ENCODE measurements at places on chromosomes 11 and 22.

DNA sequence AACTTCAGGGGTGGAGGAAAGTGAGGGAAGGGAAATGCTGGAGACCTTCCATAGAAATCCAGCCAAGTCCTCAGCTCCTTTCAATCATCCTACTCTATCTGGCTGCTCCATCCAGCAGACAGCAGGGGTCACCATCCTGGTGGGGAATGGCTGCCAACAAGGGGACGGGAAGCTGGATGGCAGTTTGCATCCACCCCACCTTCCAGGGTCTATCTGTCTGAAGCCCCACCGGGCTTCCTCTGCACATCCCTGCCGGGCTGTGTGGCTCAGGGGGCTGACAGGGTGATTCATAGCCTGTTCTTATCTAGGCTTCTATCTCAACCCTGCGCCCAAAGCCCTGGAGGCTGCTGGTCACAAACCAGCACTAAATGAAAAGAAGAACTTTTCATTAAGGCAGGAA, 1.1 kb downstream of the SYTL2 start:
- no peak for DNase-seq

GRCh38 chr11:75140269-75141138, 10.4 kb upstream of the SLCO2B1 start:
- DNase-seq: peak; percentile 66

DNA sequence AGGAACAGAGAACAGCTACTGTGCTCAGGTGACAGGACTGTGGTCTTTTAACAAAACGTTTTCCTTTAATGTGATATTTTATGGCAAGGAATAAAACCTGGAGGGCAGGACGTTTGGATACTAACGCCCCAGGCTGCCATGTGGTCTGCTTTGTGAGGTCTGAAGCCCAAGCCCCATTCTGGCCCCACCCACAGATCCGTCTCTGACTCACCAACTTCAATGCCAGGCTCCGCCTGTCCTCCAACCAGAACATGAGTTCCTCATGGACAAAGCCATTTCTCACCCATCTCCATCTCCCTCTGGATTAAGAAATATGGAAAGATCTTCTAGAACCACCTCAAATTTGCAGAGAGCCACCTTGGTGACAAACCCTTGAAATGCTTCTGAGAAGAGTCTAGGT, 148.8 kb downstream of the CRYBB2 start:
- DNase-seq: no peak

DNA sequence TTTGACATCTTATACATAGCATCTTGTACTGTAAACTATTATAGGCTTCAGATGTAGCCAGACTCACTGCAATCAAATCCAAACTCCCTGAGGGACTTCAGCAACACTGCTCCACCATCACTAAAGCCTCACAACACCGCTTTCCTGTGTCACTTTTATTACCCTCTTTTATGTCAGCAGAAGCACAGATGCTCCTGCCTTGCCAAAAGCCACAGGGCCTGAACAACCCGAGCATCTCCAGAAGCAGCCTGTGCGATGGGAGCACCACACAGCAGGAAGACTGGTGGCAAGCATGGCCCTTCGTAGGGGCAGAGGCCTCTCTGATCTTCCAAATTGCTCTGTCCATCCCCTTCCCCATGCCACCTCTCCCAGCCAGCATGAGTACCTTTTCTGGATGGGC, 22.9 kb downstream of the TMEM123 start:
- no peak for DNase-seq

DNA sequence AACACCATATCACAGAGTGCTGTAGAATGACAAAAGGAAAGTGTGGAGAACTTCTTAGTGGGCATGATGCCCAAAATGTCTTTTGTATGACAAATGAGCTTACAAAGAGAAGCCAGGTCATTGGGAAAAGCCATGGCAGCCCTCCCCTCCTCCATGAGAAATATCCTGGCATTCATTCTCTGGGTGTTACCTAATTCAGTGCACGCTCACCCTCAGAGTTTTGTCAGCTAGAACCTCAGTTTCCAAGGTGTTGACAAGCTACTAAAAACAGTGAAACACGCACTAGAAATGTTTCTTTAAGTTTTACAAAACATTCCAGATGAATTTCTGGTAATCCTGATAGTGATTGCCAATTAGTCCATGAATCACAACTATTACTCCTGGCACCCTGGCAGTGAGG, 105.4 kb upstream of the FSHB start:
- DNase-seq: no peak

- peak; percentile 78 for DNase-seq
These were observed at the start of gene EIF4ENIF1 for GRCh38 chr22:31489632-31490495. Gene EIF4ENIF1, minus strand, starts transcription at chr22:31489842. Its CDS starts 1,124 bp downstream, at chr22:31488718.

DNA sequence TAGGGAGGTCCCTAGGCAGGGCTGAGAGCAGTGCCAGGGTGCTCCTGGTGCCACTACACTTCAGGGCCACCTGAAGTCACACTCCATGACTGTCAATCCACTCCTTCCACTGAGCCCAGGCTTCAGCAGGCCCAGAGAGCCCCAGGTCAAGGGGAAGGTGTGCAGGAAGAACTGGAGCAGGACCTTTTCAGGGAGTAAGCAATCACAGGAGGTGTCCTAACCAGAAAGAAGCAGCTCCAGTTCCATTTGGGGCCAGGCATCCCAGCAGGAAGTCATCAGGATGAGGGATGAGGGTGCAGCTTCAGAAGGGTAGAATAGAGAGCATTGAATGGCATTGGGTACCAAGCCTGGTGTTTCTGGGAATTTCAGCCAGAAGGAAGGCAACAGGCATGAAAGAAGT, 556.5 kb downstream of the INSC start:
- DNase-seq: no peak

All from stimulated activated CD8-positive, alpha-beta memory T cell treated with anti-CD3 and anti-CD28 coated beads, Interleukin-4, amount 100 ng/mL, for 24 hours (primary cell).